ENCODE measurements at places on chromosomes 4 and X. TPM values are rescaled to one million over a fixed set of nuclear protein-coding genes. Genes with fewer than 3 reads are reported as not detected.

GPR34 gene
- 0.65 TPM for polyA plus RNA-seq

DGKK gene
- not detected for polyA plus RNA-seq

XAGE2 gene
- polyA plus RNA-seq: not detected

SAGE1 gene
- not detected for polyA plus RNA-seq

HTRA3 gene
- 1.4 TPM for polyA plus RNA-seq

GABRA4 gene
- polyA plus RNA-seq: 0.73 TPM

TMPRSS11D gene
- 178 TPM for polyA plus RNA-seq

Measured in esophagus (tissue), 2 donors.